ENCODE measurements at places on chromosomes 11 and 22.
A peak's percentile ranks its signal among the peaks of the same experiment; 100 is the strongest.

DNA sequence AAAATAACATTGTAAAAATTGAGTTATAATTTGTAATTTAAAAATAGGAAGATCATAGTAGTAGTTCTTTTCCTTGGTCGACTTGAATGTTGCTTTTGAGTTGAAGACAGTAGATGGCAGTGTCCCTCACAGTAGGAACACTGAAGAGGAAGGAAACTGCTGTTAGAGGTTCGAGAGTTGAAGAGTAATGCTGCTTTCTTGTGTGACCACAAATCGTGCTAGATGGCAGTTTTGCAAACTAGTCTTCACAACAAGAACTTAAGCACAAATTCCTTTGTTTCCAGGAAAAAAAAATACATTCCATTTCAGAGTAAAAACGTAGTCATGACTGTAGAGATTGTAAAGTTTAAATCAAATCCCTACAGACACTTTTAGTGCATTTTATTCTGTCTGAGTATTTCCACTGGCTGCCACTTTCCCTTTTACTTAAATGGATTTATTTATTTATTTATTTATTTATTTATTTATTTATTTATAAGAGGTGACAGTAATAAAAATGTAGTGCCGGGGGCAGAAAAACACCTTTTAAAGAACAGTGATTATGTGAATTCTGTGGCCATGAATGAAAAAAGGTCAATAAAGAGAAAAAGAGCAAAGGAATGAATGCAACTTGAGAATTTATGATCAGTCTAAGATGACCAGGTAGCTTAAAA, 54.6 kb downstream of the SPECC1L start:
- peak; percentile 54 for DNase-seq

DNA sequence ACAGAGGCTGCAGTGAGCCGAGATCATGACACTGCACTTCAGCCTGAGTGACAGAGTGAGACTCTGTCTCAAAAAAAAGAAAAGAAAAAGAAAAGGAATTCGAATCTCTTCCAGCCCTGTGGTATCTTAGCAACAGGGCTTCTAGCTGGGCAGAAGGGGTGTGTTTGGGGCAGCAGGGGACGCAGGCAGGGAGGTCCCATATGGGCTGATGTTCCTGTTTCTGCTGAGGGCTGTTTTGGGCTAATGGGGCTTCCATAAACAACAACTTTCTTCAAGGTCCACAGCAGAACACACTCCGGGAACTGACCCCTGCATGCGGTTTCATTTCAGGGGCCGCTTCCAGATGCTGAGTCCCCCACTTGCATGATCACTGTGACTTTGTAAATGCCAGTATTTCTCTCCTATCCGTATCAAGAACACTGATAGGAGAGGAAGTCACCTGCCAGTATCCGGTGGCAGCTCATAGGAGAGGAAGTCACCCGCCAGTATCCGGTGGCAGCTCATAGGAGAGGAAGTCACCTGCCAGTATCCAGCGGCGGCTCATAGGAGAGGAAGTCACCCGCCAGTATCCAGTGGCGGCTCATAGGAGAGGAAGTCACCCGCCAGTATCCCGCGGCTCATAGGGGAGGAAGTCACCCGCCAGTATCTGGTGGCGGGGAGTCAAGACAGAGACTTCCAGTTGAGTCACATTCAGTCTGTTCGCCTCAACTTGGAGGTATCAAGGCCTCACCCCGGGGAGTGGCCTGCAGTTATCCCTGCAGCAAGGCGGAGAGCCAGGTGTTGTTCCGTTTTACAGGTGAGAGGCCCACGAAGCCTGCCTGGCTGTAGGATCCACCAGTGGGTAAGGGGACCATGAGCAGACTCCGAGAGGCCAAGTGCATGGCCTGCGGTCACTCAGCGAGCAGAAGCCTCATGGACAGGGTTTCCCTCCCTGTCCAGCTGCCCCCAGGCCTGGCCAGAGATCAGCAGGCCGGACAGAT, 8.3 kb upstream of the FGF19 start:
- peak; percentile 45 for DNase-seq

- peak; percentile 94 for DNase-seq
These were observed at the start of gene RTN4RL2 for GRCh38 chr11:57460022-57460757. Gene RTN4RL2 (plus strand): TSS chr11:57460528. CDS start chr11:57460866, 338 bp downstream.

- no peak for DNase-seq
These were observed 76.1 kb upstream of the UCP3 start for GRCh38 chr11:74084796-74085541.

DNA sequence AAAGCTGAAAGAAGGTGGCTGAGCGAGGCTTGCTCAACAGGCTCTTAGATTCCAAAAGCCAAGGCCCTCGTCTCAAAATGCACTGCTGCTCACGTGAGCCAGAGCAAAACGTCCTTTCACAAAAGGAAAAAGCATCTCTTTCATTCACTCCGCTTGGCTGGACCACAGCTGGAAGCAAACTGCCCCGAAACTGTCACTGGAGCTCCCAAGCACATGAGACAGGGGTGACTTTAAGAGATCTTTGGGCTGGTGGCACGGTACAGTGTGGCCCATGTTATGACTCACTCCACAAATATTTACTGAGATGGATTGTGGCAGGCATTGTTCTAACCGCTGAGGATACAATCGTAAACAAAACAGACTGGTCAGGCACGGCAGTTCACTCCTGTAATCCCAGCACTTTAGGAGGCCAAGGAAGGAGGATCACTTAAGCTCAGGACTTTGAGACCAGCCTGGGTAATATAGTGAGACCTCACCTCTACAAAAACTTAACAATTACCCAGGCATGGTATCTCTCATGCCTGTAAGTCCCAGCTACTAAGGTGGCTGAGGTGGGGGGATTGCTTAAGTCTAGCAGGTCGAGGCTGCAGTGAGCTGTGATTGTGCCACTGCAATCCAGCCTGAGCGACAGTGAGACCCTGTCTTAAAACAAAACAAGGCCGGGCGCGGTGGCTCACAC, 3.6 kb downstream of the PLA2G6 start:
- peak; percentile 33 for DNase-seq

DNA sequence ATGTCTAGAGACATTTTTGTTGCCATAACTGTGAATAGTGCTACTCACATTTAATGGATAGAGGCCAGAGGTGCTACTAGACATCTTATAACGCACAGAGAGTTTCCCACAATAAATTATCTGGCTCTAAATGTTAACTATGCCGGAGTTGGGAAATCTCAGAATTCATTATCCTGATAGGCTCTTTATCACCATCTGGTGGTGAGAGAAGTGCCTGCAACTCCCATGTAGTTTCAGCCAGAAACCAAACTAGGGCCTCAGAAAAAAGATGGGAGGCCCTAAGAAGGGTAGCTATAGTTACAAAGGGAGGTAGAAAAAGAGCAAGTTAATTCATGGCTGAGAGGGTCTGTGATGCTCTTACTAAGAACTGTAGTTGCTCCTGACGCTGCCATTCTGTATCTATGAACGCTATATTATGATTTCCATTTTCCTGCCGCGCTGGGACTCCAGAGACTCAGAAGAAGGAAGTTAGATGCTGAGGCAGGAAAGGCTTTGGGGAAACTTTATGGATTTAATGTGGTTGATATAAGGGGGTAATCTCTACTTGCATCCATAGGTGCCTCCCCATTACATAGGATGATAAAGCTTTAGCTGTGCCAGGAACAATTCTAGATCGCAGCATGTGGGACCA, 22.9 kb upstream of the MRPL17 start:
- DNase-seq: peak; percentile 80

DNA sequence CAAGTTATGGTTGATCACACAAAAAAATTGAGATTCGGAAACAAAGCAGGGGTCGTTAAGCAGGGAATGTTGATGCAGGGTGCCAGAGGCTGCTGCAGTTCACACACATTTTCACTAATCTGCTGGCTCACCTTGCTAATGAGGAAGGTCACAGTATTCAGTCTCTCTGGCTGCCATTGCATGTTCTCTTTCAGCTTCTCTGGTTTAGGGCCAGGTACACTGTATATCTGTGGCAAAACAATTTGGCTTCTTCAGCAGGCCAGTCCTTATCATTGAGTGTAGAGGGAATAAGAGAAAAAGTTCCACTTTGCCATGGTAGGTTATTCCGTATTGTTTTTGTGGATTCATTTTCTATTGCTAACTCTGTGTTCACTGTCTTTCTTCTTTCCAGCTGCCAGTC, 283.7 kb upstream of the ANO3 start:
- DNase-seq: no peak

DNA sequence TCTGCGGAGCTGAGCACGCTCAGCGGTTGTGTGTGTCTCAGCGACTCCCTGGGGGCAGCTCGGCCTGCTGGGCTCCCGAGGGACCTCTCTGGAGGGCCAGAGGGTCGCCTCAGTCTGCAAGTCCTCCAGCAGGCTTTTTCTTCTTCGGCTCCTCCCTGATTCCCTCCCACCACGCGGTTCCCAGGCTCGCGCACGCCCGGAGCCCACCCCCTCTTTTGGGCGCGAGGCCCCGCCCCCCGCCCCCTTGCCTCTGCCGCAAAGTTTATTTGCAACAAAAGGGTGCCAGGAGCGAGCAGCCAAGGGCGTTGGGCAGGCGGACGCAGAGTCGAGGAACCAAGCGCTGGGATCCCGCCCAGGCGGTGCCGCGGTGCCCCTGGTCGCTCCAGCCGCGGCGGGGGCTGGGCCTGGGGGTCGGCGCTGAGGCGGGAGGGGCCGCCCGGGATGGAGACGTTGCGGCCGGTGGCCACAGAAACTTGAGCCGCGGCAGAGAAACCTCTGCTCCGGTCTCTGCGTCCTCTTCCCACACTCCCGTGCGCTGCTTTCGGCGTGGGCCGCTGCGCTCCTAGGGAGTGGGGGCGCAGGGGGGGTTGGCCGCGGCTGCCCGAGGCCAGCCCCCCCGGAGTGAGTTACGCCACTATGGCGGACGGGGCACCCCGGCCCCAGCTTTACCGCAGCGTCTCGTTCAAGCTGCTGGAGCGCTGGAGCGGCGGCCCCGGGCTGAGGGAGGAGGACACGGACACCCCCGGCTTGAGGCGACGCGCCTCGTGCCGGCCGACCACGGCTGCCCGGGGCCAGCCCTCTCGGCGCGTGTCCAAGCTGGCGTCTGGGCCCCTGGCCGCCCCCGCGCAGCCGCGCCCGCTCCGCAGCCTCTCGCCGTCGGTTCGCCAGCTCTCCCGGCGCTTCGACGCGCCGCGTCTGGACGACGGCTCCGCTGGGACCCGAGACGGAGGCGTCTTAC, at the start of gene ARHGEF17:
Gene ARHGEF17, plus strand, starts transcription at position 274 of the 958 bp plus-strand sequence. Its CDS starts 363 bp downstream, at position 637.
- peak; percentile 88 for DNase-seq

GRCh38 chr11:124892146-124892545, 5.5 kb downstream of the ROBO4 start:
- DNase-seq: no peak

DNA sequence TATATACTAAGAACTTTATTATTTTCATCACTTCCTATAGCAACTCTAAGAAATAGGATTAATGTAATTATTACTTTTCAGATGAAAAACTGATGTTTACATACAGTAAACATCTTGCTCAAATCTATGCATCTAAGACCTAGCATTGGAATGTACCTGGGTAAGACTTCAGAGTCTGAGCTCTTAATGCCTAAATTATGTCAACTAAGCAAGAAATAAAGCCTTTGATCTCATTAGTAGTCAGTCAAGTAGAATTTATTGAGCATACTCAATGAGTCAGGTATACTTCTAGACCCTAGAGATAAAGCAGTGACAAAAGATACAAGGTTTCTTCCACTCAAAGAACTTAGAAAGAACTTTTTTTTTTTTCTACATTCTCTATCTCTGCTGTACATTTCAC, 16.7 kb upstream of the OR51Q1 start:
- no peak for DNase-seq

GRCh38 chr11:18522388-18522787, 4.4 kb downstream of the TSG101 start:
- peak; percentile 54 for DNase-seq

DNA sequence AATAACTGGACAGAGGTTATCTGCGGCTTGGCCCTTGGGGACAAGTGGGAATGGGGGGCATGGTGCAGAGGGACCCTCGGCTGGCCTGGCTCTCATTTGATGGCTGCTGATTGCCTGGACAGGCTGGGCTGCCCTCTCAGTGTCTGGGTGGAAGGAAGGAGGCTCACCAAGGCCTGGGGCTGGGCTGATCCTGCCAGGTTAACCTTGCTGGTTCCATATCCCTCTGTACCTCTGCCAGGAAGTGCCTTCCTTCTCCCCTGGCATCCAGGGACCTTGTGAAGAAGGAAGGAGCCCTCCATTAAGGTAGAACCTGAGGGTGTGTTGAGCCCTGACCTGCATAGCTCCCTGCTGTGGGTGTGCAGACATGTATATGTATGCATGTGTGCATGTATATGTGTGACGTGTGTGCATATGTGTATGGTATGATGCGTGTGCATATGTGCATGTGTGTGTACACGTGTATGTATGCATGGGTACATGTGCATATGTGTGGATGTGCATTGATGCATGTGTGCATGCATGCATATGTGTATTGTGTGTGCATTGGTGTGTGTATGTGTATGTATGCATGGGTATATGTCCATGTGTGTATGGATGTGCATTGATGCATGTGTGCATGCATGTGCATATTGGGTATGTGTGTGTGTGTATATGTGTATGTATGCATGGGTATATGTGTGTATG, 433.9 kb downstream of the TBC1D22A start:
- no peak for DNase-seq

- no peak for DNase-seq
These were observed 113.4 kb upstream of the C11orf87 start for GRCh38 chr11:109308551-109308950.

GRCh38 chr22:30010789-30011405, 69.4 kb upstream of the HORMAD2 start:
- DNase-seq: no peak

GRCh38 chr11:66744485-66745355, 15.7 kb upstream of the SPTBN2 start:
- peak; percentile 78 for DNase-seq

GRCh38 chr22:45863981-45864751, 112.8 kb downstream of the WNT7B start:
- DNase-seq: peak; percentile 85

GRCh38 chr11:119978696-119979095, 159.2 kb downstream of the TRIM29 start:
- no peak for DNase-seq

DNA sequence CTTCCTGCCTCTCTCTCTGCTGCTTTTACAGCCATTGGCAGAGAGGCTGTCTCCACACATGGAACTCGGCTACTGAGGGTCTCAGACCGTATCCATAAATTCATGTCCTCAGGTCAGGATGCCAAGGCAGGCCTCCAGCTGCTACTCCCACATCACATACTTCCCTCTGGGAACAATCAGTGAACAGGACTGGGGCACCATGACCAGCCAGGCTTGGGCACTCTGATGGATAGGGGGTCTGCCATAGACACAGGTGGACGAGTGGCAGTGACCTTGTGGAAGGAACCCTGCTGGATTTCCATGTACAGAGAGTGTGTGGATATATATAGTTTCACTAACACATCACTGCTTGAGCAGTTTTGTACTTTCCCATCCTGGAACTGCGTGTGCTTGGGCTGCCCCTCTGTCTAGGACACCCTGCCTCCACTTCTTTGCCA, 97.7 kb upstream of the PARVA start:
- DNase-seq: no peak

- DNase-seq: no peak
These were observed 192.5 kb upstream of the SNX19 start for GRCh38 chr11:131108760-131109159.

GRCh38 chr11:64729851-64730382, 6.9 kb upstream of the NRXN2 start:
- peak; percentile 89 for DNase-seq

DNA sequence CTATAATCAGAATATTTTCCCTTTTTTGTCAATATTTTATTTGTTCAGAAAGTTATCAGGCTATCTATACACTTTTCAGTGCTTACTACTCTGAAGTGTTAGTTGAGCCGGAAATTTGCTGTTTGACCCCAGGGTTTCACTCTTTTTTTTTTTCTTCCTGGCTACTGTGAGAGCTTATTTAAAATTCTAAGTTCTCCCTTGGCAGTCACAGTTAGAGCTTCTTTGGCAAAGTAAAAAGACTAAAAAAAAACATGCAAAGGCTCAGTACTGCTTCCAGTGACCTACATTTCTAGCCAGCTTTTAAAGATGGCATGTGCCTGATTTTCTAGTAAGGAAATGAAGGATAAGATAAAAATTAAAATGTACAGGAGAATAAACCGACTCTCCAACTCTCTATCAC, 48.4 kb downstream of the ELP4 start:
- DNase-seq: peak; percentile 9
